ENCODE measurements at places on chromosomes 3 and 15.

- no peak for DNase-seq
Observed at GRCh38 chr3:69445024-69445423, 59.1 kb upstream of the FRMD4B start.

DNA sequence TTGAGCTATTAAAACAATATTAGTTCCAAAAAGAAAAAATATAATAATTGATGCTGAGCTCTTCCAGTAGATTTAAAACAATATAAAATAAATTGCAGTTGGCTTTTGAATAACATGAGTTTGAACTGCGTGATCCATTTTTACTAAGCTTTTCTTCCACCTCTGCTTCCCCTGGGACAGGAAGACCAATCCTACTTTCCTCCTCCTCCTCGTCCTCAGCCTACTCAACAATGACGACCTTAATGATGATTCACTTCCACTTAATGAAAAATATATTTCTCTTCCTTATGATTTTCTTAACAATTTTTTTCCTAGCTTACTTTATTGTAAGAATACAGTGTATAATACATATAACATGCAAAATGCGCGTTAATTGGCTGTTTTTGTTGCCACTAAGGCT, 78.9 kb upstream of the THRB start:
- no peak for DNase-seq

GRCh38 chr3:102688556-102688930, 253.7 kb downstream of the ZPLD1 start:
- DNase-seq, result no peak

- DNase-seq, result no peak
Observed at GRCh38 chr15:64842986-64843561, 1.4 kb downstream of the PLEKHO2 start.

DNA sequence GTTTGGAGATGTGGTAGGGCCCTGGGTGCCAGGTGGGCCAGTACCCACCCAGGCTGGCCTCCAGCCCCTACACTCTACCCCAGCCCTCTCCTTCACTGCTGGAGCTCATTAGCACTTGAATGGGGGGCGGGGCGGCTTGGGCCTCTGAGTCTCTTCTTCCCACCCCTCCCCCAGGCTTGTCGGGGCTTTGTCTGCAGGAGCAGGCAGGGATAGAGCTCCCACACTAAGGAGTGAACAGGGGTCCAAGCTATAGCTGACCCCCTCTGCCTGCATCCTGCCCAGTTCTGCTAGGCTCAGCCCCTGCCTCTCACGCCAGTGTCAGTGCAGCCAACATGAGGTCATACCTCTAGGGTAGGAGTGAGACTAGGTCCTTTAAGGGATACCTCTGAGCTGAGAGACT, 5.2 kb downstream of the GNAI2 start:
- DNase-seq, result no peak

All from NCI-H1105 treated with DMSO at 0.1 percent for 48 hours (cell line).